ENCODE measurements at places on chromosomes 11 and 22.

DNA sequence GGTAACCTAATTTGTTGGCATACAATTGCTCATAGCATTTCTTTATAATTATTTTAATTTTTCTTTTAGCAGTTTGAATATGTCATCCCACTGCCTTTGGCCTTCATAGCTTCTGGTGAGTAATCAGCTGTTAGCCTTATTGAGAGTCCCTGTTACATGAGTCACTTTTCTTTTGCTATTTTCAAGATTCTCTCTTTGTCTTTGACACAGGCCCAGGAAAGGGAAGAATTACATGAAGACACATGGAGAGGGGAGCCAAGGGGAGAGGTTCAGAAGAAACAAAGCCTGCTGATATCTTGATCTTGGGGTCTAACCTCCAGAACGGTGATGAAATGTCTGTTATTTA lies 418.2 kb downstream of the METTL15 start:
- no peak for DNase-seq

- no peak for DNase-seq
These were observed 32.3 kb downstream of the TPBGL start for GRCh38 chr11:75272821-75273301.

DNA sequence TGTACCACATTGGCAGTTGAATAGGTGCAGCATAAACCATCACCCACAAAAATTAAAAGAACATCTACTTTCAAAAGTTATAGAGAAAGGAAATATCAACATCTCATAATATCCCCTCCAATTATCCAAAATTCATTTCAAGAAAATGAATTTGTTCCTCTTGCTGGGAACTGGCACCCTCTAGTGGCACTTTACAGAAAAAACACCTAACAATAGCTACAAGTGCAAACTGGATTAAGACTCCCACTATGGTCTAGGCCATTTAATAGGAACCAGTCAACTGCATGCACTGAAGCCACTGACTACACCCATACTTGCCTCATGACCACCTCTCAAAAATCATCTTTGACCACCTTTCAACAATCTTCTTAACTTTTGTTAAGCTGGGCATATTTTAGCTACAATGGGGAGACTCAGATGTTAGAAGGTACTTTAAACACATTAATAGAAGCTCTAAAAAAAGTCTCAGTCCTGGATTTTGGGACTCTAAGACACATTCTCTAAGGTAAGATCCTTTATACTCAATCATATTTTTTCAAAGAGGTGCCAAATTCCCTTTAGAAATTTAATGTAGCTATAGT lies 17.3 kb downstream of the TRAF6 start:
- DNase-seq = no peak

DNA sequence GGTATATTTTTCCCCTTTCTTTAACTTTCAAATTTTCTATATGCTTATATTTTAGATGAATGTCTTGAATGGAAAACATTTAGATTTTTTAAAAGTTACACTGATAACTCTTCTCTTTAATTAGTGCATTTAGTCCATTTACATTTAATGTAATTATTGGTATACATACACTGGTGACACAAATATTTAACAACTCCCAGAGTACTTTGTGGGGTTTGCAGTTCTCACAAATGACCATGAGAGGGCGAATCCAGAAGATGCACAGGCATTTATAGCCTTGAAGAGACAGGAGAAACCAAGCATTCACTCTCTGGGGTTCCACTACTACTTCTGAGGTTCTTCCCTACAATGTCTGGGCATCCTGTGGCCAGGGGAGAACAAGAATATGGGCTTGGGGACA lies 125.1 kb downstream of the TIMP3 start:
- DNase-seq = no peak

- no peak for DNase-seq
These were observed 1290.4 kb downstream of the BRD1 start for GRCh38 chr22:48537343-48537680.
